Skeletal muscle cell (primary cell): ENCODE measurements at places on chromosomes 2 and 18.
A peak's percentile ranks its signal among the peaks of the same experiment; 100 is the strongest.

DNA sequence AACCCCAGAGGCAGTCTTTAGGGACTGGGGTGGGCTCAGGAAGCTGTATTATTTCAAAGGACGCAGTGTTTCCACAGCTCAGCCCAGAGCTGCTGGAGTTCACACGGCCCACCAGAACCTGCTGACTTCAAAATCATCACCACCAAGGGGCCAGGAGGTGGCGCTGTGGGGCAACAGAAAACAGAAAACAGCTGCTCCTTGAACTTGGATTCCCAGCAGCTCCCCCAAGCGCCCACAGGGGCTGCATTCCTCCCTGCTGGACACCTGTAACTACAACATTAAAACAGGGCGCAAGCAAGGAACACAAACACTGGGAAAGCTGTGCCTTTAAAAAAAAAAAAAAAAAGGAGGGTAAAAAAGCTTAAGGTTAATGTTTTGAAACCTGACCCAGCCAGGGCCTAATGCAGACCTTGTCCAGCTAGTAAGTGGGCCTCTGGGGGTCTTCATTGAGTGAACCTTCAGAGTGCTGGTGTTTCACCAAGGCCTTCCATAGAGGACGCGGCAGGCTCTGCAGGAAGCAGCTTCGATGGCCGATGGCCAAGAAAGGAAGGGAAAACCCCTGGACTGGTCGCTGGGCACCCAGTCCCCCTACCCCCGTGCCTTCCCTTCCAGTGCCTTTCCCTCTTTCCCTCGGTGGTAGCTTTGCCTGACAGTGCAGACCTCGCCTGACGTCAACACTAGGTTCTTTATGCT lies 25.9 kb downstream of the MLPH start:
- peak; percentile 45 for DNase-seq

- no peak for DNase-seq
Measured at GRCh38 chr2:17326717-17327116, 191.5 kb downstream of the RAD51AP2 start.

DNA sequence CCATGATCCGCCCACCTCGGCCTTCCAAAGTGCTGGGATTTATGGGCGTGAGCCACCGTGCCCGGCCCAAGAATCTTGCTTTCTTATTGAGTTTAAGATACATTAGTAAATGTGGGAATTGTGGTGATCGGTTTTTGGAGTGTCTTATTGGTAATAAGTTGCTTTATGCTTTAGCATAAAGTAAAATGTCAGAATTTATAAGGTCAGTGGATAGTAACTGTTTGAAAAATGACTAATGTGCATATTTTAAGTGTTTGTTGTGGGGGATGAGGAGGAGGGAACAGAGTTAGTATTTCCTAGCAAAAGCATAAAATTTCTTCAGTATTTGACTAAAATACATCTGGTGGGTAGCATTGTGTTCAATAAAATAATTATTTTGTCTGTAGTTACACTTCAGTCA lies 77.4 kb downstream of the SLC39A10 start:
- DNase-seq = no peak

DNA sequence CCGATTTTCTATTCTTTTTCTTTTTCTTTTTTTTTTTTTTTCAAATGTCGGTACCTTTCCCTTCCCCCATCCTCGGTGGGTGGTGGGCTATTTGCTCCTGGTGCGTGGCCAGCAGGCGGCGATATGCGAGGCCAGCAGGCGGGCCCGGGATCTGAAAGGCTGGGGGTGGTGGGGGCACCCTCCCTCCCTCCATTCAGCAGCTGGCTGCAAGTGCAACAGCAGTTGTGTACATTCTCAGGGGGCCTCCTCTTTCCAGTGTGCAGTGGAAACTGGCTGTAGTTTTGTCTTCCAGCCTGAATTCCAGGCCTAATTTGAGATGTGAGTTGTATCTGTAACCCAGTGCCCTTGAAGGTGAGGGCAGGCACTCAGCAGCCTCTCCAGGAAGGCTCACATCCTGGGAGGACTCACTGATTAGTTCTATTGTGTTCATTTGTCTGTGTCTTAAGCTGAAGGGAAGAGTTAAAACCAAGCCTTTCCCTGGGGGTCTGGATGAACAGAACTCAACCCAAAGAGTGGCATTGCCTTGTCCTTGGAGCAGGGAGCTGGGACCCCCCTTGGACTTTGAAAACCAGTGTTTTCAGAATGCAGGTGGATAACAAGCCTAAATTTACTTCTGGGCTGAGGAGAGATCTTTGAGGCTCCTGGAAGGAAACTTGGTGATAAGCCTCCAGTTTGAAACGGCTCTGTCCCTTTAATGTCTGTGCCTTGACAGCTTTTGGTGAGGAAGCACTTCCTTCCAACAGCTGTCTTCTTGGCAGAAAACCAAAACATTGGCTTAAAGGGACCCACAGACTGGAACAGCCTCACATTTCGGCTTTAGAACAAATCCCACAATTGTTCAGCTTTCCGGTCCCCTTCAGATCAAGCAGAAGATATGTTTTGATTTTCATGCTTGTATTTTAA lies 3.3 kb downstream of the MYCN start:
- peak; percentile 13 for DNase-seq

- DNase-seq = no peak
Measured at GRCh38 chr18:2551425-2551824, 19.9 kb downstream of the METTL4 start.

- no peak for DNase-seq
Measured at GRCh38 chr2:149800624-149801542, 213.3 kb upstream of the MMADHC start.

GRCh38 chr18:3119401-3120341 lies 100.1 kb downstream of the MYOM1 start:
- no peak for DNase-seq
